ENCODE measurements at places on chromosomes 3 and 15.

DNA sequence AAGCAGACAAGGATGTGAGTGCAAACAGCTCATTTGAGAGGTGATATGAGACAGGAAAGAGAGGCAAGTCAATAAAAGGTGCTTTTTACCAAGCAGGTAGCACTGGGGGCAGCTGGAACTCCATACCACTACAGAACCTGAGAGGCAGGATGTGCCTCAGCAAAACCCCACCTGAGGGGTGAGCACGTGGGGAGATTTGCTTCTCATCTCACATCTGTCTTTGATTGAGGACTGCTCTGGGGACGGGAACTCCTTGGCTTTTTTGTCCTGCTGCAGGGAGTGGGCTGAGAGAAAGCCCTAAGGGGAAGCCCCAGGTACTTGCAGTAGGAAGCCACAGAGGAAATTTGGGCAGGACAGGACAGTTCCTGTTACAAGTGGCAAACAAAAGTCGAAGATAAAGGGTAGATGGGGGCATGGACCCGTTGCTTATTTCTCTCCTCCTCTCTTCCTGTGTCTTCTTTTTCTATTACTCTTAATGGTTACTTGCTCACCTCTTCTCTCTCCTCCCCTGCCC, 27.1 kb downstream of the CFAP161 start:
- DNase-seq, result no peak

DNA sequence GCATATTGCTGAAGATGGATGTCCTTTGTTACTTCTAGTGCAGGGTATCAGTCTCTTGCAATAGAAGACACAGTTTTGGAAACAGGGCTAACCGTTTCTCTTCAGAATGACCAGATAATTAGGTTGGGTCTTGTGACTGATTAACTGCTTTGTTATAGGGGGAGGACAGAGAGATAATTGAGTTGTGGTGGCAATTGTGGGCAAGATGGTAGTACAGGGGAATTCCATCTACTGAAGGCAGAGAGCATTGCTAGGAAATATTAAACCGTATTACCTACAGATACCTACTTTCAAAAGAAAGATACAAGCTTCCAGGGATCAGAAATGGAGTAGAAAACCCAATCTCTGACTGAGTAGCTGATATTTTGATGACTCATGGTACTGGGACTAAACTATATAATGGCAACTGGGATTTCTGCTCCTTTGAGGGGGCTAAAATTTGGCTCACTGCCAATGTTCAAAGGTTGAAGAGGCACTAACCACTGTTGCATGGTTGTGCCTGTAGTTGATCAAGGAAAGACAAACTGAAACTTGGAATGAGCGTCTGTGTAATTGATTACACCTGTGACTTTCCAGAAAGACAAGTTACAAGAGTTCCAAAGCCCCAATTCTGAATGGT, 4.2 kb downstream of the PRR23B start:
- DNase-seq, result no peak

DNA sequence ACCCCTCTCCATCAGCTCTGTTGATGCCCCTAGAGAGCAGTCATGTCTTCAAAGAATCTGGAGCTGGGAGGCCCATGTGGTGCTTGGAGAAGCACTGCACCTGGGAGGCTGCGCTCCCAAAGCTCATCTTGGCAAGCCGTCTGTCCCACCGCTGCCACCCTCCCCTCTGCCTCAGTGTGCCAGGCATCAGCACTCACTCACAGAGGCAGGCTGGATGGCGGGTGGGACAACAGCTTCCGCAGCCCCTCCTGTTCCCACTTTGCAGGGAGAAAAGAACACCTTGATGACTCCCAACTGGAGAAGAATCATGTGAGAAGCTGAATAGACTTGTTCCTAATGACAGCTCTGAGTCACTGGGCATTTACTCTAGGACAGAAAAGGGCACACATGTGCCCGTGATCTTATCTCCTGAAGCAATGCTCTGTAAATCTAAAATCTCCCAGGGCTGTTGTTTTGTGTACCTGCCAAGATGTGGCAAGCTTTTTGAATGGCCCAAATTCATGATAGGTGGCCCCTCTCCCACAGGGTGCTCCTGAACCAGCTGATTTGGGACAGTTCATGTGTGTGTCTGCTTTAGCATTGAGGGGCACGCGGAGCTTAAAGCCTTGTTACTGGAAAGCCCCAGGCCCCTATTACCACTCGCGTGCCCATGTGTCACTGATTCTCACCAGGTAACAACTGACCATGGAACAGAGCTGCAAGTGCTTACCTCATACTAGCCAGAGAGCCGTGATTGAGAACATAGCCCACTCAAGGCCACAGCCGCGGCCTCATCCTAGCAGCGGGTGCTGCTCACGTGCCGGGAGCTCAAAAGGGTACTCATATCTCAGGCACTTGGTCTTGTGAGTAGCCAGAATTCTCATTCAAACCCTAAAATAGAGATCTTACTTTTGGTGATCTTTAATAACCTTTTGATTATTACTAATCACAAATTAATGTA, 104.4 kb downstream of the DNAJB8 start:
- DNase-seq, result no peak

DNA sequence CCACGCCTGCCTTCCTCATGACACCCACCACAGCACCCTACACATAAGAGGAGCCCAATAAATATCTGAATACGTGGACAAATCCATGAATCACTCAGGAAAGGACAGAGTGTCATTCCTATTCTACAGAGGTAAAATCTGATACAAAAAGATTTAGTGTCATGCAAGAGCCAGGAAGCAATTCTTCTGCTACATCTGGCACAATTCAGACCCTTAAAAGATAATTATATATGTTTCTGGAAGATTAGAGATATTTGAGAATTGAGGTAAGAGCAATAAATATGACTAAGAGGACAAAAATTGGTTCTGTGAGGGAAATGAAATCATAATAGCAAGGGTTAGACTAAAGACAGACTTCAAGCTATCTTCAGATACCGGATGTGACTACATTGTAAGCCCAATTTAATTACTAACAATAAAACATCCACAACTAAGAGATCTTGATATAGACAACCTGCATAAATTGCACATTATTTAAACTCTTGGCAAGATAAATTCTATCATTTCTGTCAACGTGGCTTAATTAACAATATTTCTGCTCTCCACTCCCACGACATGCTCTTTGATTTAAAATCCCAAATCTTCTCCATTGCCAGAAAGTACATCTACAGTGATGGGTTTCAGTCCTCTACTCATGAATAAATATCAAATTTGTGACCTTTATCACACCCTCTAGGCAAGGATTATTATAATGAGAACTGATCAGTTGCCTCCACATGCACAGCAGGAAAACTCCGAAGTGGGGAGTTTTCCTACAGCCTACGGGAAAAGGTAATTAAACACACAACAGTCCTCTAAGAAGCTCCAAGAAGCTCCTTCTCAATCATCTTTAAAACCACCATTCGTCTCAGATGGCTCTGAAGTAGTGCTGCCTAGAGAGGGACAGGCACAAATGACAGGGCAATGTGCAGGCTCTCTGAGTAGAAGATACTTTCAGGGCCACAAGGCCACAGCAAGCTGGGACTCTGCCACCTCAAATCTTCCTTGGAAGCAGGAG, 32.6 kb downstream of the MB21D2 start:
- no peak for DNase-seq

GRCh38 chr3:23776352-23776891, 29.3 kb upstream of the UBE2E1 start:
- no peak for DNase-seq
